Stimulated activated CD8-positive, alpha-beta memory T cell treated with anti-CD3 and anti-CD28 coated beads, Interleukin-12 subunit alpha, Interleukin-12 subunit beta, amount 100 ng/mL, for 1 hour (primary cell): ENCODE measurements at places on chromosomes 2 and 18.
A peak's percentile ranks its signal among the peaks of the same experiment; 100 is the strongest.

DNA sequence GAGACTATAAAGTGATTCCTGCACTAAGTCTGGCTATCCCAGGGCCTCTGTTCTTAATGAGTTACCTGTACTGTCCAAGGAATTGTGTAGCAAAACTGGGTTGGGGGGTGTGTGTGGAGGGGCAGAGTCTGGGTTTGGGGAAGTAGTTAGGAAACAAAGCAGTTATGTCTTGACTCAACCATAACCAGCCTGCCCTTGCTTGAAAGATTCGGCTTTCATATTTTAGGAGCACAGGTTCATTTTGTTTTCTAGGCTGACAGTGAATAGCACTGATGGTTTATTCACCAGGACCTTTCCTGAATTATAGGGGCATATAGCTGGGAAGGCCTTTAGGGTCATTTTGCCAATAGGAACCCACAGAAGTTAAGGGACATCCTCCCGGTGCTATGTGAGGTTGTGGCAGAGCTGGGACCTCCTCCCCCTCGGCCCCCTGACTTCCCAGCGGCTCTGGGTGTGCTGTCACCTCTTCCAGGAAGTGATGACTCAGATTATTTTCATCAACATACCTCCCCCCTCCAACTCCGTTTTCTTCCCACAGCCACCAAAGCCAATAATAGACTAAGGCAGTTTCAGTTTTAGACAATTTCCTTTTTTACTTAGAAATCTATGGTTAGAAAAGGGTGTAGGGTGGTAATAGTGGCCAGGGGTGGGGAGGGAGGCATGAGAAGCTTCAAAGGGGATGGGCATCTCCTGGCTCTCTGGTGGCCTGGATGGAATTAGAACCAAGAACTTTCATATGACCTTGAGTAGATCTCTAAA is 44.8 kb downstream of the SETBP1 start:
- DNase-seq, result peak; percentile 38

GRCh38 chr2:2875831-2876230 is 501.8 kb downstream of the EIPR1 start:
- DNase-seq, result no peak

DNA sequence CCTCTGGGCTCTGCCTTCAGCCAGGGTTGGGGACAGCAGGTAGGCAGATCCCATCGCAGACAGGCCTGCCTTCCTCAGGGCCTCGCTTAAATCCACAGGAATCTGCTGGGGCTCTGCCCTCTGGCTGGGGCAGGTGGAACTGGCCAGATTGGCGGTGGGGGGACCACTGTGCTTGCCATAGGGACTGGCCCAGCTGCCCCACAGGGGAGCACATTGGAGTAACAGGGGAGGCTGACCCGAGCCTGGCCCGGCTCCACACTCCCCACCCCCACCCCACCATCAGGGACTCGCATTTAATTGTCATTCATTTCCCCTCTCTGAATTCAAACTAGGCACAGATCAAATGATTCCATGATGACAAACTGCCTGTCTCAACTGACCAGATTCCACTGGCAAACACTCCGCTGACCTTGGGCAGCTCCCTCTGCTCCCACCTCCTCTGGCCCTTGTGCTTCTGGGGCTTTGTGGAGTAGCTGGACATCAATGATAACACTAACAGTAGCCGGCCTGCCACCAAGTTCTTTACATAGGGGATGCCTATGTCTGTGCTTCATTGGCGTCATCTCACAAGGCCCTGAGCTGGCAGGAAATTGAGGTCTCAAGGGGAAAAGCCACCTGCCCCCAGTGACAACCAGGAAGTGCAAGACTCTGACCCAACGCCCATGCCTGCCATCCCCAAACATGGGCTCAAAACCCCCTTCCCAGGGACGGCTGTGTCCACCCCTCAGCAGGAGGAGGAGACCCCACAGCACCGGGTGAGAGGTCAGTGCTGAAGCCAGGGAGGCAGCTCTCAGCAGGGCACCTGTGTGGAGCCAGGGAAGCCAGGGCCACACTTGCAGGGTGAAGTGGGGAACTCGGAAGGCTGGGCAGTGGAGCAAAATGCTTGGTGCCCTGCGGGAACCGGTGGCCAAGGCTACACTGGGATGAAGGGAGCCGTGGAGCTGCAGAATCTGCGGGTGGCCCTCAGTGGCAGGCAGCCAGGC is 2.1 kb upstream of the B3GNT7 start:
- DNase-seq, result no peak

- DNase-seq, result no peak
These were observed 131.6 kb downstream of the RNF144A start for GRCh38 chr2:7048762-7049294.

- DNase-seq, result no peak
These were observed 71.1 kb downstream of the MTA3 start for GRCh38 chr2:42639340-42640077.

DNA sequence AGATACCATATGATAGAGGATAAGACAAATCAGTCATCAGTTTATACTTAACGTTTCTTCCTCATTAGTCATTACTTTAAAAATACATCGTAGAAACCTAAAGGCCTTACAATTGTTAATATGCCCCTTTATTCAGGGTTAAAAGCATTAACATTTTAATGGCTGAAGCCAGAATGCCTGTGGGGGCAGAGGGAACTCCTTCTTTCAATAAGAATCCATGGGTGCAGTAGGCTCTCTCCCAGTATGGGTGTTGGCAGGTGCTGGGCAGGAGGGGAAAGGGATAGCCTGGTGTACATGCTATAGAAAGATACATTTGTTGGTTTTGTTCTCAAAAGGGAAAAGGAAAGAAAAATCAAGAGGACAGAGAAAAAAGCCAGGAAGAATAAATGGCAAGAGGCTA is 1035.7 kb upstream of the POU3F3 start:
- no peak for DNase-seq

GRCh38 chr2:30252723-30253701 is 21.7 kb downstream of the LBH start:
- peak; percentile 49 for DNase-seq

- no peak for DNase-seq
These were observed 37.0 kb upstream of the TMEM18 start for GRCh38 chr2:714005-714741.

DNA sequence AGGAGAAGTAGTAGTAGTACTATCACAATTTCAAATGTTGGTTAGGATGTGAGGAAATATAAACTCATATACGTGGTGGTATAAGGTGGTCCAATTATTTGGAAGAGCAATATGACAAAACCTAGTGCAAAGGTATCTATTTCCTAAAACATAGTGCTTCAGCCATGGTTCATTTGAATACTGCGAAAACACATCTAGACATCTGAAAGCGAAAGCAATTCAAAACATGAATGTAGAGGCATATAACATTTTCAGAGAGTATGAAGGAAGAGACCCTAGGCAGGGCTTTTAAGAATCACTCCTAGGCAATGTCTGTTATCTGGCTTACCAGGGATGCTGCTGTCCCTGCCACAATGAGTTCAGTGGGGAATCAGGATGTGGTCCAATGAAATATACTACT is 1085.8 kb downstream of the TDRD15 start:
- DNase-seq, result no peak

DNA sequence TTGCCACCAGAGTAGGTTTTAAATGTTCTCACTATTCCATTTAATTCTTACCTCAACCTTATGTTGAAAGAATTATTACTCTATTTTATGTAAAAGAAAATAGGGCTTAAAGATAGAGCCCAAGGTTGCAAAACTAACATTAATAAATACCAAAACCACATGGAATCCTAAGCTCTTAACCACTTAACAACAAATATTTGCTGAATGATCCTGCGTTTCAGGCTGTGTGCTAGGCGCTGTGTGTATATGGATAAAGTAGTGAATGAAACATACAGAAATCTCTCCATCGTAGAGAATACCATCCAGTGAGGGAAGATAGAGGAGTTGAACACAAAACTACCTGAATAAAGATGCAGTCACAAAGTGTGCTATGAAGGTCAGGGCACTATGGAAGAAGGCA is 485.1 kb downstream of the THSD7B start:
- no peak for DNase-seq

- DNase-seq, result no peak
These were observed 107.8 kb upstream of the ST3GAL5 start for GRCh38 chr2:85996591-85996990.

DNA sequence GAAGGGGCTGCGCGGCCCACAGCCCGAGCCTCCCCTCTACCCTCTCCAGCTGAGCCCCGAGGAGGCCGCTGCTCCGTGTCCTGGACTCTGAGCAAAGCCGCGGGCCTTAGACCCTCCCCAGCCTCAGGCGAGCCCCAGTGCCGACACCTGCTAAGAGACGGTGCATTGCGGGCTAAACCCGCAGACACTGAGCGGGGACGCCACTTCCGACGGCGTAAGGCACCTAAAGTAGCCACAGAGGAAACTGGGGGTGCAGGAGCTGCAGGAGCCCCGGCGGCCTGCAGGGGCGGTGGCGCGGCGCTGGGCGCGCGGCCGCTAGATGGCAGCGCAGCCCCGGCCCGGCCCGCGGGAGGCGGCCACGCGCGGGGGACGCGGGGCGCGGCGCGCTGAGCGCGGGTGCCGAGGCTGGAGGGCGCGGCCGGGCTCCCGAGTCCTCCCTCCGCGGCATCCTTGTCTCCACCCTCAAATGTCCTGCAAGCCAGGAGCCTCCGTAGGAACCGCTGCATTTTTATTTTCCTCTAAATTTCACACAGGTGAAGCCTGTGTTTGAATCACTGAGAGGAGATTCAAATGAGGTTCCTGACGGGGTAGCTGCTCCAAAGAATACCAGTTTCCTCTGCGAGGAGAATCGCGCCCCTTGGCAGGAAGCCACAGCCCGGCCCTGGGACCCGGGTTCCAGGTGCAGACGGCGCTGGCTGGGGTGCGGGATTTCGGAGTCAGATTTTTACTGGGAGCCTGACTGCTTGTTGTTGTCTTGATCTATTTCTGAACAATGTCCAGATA is 650.5 kb downstream of the GALR1 start:
- no peak for DNase-seq

- DNase-seq, result no peak
These were observed 65.2 kb upstream of the CCDC195 start for GRCh38 chr2:224781400-224781799.

- no peak for DNase-seq
These were observed 53.9 kb downstream of the LDLRAD4 start for GRCh38 chr18:13272416-13272815.

DNA sequence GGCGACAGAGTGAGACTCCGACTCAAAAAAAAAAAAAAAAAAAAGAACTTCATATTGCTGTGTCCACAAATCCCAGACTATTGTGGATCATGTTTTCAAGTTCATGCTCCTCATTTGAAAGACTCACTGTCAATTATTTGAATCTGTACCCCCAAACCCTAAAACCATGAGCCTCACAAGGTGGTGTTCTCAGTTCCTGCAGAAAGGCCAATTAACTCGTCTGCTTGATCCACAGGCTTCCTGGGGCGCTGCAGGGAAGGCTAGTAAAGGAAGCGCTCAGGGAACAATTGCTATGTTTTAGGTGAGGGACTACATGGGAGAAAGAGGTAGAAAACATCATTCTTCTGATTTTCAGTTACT is 396.8 kb upstream of the NETO1 start:
- DNase-seq, result no peak

DNA sequence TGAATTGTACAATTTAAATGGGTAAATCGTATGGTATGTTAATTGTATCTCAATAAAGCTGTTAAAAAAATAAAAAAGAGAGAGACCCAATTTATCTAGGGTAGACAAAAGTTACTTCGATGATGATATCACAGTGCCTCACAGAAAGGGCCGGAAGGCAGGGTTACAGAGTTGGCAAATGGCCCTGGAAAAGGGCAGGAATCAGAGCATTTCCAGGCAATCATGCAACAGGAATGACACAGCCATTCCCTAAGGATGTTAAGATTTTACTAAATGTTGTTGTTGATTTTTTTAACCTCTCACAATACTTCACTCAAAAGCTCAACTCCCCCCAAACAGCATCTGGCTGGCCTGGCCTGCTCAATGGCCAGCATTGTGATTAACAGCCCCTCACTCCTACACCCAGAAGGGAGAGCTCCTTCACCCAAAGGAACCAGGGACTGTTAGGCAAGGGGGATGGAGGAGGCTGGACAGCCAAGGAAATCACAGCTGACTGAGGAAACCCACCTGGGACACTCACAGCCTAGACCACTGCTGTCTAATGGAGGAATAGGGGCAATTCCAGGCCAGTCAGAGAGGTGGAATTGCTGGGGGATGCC is 7.7 kb upstream of the SP100 start:
- no peak for DNase-seq

GRCh38 chr18:43442131-43442530 is 164.8 kb upstream of the SYT4 start:
- DNase-seq, result no peak

GRCh38 chr18:48792141-48792540 is 158.6 kb downstream of the SMAD7 start:
- no peak for DNase-seq

DNA sequence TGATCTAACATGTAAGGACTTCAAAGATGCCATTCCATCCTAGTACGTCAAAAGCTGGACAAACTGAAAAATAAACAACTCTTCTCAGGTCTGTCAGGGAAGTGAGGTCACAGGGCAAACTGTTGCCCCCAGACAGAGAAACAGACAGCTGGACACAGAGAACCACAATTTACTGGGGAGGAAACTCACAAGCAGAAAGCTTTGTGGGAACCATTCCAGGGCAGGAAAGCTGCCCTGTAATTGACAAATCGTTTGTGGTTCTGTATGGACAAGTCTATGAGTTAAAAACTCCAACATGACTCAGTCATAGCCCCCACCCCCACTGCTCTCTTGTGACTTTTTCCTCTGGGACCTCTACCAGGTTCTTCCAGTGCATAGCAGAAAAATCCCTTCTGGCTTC is 28.4 kb downstream of the MCEE start:
- DNase-seq, result no peak

DNA sequence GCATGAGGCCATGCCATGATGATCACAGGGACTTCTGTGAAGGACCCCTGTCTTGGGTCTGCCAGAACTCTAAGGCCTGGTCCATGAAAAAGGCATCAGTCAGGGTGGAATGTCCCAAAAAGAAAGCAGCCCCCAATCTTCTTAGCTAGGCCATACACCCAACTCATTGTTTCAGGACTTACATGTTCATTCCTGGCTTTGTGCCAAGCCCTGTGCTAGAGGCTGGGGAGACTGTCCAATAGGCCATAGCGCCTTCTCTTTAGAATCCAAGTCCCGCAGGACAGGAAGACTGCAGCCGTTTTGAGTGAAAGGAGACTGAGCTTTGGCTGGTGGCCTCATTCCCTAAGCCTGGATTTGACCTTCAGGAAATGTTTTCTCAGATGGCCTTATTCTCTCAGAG is 247.3 kb downstream of the PRKCE start:
- DNase-seq, result no peak

DNA sequence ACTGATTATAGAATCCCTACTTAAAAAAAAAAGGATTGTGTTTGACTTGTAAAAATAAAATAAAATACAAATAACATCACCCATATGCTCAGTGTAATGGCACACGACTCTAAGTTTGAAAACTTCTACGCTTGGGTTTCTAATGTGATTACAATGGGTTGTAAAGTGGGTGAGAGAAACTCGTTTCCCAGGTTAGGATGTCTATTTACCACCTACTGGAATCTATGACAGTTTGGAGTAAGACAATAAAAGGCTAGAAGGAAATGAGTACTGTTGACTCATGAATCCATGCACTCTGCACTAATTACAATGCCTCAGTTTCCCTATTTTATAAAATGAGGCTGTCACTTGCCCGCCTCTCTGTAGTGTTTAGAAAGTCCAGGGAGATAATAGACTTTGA is 204.2 kb upstream of the FBXO11 start:
- DNase-seq, result no peak

GRCh38 chr18:32577561-32577960 is 106.9 kb upstream of the GAREM1 start:
- DNase-seq, result no peak

- no peak for DNase-seq
These were observed 18.1 kb upstream of the DNAH7 start for GRCh38 chr2:196086517-196087368.
